ENCODE measurements at places on chromosomes 4 and X.
A peak's percentile ranks its signal among the peaks of the same experiment; 100 is the strongest.

GRCh38 chrX:153744210-153745066, 19.6 kb upstream of the PLXNB3 start:
- no peak for DNase-seq

DNA sequence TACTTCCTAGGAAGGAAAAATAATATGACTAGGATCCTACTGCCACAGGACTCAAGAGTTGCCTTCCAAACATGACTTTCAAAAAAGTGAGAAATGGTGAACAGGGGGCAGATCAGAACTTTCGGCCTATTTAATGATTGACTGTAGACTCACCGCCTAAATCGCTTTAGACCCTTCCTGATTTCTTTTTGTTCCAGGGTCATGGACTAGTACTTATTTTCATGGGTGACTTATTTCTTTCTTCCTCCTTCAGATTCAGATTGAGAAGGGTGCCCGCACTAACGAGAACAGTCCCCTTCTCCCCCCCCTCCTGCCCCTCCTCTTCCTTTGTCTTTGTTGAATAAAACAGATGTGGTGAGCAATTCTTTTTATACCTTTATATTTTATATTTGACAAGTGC, 48.0 kb upstream of the KLHL8 start:
- no peak for DNase-seq

DNA sequence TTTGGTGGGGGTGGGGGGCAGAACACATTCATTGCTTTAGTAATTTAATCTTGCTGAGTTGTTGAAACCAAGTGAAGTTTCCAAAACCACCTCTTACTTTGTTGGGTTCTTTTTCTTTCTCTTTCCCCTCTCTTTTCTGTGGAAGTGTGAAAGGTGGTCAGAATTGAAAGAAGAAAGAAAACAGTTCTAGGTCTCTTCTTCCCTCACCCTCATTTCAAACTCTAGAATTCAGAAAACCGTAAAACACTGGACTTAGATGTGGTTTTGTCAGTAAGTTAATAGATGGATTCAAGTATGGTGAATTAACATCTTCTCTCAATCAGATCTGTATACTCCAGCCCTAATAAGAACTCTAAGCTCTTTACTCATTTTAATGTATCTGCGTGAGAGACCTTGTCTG, 23.7 kb downstream of the PLP1 start:
- no peak for DNase-seq

DNA sequence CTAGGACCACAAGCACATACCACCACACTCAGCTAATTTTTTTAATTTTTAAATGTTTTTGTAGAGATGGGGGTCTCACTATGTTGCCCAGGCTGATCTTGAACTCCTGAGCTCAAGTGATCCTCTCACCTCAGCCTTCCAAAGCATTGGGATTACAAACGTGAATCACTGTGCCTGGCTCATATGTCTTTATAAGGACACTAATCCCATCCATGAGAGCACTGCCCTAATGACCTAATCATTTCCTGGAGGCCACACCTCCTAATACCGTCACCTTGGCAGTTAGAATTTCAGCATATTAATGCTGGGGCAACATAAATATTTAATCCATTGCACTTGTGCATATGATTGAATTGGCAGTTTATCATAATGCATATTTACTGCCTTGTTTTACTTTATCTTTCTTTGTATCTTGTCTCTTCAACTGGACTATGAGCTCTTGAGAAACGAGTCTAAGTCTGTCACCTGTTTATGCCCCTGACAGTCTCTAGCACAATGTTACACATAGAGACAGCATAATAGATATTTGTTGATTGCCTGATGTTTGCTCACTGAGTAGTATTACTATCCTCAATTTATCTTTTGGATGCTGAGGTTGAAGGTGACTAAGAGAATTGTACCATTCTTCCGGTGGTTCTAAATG, 172.0 kb downstream of the AASDH start:
- DNase-seq, result no peak

GRCh38 chr4:165331359-165331758, 3.9 kb downstream of the MSMO1 start:
- DNase-seq, result no peak

- no peak for DNase-seq
Measured at GRCh38 chrX:103440621-103441020, 64.3 kb downstream of the BEX3 start.

DNA sequence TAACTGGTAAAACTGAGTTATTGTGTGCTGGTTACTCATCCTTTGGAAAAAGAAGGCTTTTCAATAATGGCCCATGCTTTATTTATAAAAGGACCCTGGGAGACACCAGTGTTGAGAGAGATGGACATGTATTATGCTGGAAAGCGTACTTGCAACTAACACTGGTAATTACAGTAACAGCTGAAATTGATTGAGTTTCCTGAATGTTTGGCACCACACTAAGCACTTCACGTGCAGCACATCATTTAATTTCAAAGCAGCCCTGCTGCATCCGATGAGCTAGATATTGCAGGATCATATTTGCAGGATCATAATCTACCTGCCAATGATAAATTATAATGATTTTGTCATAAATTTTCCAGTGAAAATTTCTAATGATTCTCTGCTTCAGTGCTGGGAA, 81.5 kb downstream of the QRFPR start:
- no peak for DNase-seq

- DNase-seq, result peak; percentile 1
Measured at GRCh38 chrX:137194164-137194563, 160.4 kb upstream of the GPR101 start.

GRCh38 chr4:145954924-145955339, 16.3 kb upstream of the ZNF827 start:
- peak; percentile 51 for DNase-seq
